ENCODE measurements at places on chromosomes 12 and 14. TPM values are rescaled to one million over a fixed set of nuclear protein-coding genes. Genes with fewer than 3 reads are reported as not detected.

- no peak for DNase-seq
Measured at GRCh38 chr12:92085040-92085735, 60.5 kb downstream of the BTG1 start.

MFAP5 gene
- 1.0 TPM for polyA plus RNA-seq

TTC9 gene
- 4.1 TPM for polyA plus RNA-seq

DNA sequence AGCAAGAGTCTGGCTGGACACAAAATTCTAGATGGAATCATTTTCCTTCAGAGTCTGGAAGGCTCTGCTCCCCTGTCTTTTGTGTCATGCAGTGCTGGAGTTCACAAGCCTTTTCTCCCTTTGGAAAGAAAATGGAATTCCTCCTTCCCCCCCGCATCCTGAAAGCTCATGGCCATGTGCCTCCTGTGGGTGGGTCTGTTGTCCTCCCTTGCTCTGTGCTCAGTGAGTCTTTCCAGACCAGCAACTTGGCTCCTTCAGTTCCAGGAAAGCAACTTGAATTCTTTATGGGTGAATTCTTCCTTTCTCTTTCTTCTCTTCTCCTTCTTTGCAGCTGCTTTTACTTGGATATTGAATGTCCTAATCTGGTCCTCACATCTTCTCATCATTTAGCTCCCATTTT, 70.2 kb downstream of the TUNAR start:
- no peak for DNase-seq

SLC5A8 gene
- 36.5 TPM for polyA plus RNA-seq

POLE gene
- 63.3 TPM for polyA plus RNA-seq

DNA sequence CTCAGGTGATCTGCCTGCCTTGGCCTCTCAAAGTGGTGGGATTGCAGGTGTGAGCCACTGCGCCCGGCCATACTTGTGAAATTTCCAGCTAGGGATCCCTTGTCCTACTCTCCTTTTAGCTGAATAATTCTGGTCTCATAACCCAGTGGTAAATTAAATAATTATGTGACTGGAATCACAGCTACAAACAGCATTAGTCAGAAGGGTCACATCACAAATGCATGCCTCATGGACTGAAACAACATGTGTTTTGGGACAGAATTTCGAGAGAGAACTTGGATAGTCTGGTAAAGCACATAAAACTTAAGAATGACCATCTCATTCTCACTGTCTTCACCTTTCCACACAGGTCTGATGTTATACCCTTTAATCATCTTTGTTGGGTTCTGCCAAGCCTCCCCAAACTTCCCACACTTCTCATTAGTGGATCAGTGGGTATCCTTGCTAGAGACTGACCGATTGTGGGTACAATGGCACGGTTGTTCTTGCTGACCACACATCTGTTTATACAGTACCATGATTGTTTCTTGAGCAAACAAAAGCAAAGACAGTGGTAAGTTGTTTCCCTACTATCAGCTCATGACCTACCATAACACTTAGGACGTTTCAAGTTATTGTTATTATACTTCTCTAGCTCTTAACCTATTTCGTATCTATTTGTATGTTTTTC, 5.1 kb downstream of the GPRC5D start:
- no peak for DNase-seq

DNA sequence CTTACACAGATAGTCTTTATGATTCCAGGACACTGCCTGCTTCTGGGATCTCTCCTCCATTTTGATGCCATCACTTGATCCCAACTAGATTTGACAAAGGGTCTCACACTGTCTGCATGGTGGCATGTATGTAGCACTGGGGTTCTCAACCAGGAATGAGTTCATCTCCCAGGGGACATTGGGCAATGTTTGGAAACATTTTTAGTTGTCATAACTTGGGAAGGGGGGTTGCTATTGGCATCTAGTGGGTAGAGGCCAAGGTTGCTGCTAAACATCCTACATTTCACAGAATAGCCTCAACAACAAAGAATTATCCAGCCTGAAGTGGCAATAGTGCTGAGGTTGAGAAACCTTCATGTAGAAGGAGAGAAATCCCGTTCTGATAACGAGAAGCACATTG, 376.2 kb downstream of the DPF3 start:
- no peak for DNase-seq

TBC1D30 gene
- polyA plus RNA-seq = 5.7 TPM

HSP90AA1 gene
- polyA plus RNA-seq = 781 TPM

DNA sequence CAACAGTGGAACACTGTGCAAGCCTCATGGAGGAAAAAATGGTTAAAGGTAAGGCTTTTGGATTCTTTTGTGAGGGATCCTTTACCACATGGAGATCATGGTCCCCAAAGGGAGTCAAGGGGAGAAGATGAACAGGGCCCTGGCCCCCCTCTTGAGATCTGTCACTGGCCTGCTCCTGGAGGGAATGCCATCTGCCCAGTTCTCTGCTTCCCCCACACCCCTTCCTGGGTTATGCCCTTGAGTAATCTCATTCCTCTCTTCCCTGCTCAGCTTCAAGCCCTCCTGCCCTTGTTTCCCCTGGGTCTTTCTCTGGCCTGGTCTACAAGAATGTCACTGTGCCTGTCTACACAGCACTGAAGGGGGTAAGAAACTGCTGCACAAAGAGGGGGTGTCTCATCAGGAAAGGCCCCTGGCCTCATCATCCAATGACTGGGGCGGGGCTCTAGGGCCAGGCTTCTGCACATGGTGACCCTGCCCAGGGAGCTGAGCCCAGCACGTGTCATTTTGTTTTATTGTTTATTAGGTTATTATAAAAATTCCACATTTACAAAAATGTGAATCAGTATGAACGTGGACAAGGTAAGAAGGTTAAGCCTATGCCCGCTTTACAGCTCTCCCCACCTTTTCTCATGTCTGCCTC, 30.3 kb downstream of the PIGH start:
- DNase-seq = no peak

PTPRB gene
- 19.5 TPM for polyA plus RNA-seq

DTD2 gene
- 18.8 TPM for polyA plus RNA-seq

EEA1 gene
- 13.7 TPM for polyA plus RNA-seq

KRT74 gene
- polyA plus RNA-seq = not detected

DNA sequence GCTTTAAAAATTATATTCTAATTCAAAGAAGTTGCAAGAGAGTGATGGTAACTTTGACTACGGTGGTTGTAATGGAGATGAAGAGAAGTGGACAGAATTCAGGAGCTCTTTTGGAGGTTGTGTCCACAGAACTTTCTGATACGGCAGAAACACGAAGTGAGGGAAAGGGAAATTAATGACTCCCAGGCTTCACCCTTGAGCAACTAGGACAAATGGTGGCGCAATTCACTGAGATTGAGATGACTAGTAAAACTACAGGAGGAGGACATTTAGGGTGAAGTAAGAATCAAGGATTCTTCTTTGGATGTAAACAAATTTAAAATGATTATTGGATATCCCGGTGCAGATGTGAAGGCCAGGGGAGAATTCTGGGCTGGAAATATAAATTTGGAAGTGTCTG, 212.6 kb downstream of the PTPRO start:
- no peak for DNase-seq

DNA sequence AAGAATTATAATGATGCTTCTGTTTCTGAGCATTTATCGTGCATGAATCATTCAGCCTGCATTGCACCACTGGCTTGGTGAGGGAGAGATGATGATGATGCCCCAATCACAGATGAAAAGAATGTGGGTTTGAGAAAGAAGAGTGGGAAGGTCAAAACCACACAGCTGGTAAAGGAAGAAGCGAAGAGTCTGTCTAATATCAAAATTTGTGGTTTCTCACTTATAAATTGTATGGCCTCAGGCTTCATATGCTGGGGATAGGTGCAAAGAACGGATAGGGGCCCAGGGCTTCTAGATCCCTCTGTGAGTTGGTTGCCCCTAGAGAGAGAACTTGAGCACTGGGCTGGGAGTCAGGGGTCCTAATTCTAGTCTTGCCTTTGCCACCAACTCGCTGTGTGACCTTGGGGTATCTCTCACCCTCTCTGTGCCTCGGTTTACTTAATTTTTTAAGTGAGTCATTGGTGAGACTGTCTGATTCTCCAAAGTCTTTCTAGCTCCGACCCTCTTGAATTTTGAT, 2.2 kb downstream of the OASL start:
- no peak for DNase-seq

GRCh38 chr12:106764220-106764619, 10.3 kb upstream of the RIC8B start:
- no peak for DNase-seq

ASCL1 gene
- polyA plus RNA-seq = not detected

GRCh38 chr14:22319526-22320361, 269.3 kb downstream of the DAD1 start:
- DNase-seq = peak; percentile 72

DNA sequence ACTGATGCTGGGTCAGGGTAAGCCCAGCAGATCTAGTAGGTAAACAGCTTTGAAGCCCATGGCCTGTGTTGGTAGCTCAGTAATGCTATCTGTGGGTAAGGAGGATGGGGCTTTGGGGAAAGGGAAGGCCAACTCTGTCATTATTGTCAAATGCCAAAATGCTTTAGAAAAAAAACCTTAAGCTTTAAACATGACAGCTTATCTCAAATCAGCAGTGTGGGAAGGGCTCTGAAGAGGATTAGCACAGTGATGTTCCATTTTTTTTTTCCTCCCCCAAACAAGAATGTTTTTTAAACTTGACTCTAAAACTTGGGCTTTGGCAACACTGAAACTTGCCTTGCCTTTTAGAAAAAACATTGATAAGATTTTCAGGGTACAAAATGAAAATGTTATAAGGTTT, 11.7 kb downstream of the DAAM1 start:
- no peak for DNase-seq

DNA sequence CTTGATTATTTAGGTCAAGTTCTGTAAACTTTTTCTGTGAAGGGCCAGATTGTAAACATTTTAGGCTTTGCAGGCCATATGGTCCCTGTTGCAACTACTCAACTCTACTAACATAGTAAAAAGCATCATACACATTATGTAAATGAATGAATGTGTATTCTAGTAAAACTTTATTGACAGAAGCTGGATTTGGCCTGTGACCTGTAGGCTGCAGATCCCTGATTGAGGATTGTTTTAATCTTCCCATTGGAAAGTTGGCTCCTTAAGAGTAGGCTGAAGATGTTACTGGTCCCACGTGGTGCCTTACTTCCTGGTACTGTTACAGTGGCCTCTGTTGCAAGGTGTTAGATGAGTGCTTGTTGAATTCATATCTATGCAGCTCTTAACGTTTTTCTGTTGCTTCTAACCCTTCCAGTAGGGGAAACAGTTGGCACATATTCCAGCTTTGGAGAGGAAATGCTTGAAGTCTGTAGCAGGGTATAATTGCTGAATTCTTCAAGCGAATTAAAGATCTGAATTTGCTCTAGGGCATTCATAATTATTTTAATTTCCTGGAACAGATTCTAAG, 133.6 kb upstream of the DNM1L start:
- DNase-seq = no peak

GRCh38 chr14:104092931-104093365, 7.4 kb downstream of the ASPG start:
- DNase-seq = no peak

DNA sequence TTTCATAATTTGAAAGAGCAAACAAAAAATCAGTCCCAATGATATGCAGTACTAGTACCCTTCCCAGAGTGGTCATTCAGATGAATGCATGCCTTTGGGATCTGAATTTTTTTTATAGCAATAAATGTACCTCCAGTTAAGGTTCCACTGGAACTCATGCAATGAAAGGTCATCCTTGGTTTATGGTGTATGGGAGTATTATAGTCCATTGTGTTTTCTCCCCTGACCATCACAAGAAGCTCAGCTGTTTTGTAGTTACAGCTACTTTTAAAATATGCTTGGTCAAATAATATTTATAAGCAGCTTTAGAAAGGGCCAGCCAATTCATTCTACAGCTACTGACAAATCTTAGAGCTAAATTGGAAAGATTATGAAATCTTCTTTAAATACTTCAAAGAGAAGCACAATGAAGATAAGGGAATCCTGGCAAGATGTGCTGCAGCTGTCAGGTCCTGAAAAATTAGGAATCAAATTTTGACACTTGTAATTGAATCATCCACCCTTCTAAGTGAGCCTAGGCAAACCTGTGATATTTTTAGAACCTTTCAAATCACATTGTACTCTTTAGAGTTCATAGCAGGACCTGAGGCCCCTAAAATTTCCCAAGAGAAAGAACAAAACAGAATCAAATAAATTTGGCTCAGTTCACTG, 46.5 kb downstream of the IFT81 start:
- no peak for DNase-seq

SETD3 gene
- 67.0 TPM for polyA plus RNA-seq

- DNase-seq = no peak
Measured at GRCh38 chr14:59093902-59094301, 94.6 kb upstream of the DAAM1 start.

SERPINA12 gene
- polyA plus RNA-seq = 0.65 TPM

C3AR1 gene
- polyA plus RNA-seq = 2.4 TPM

CLEC7A gene
- 1.9 TPM for polyA plus RNA-seq

- no peak for DNase-seq
Measured at GRCh38 chr12:51198568-51199365, 19.1 kb downstream of the POU6F1 start.

FBXO21 gene
- 71.8 TPM for polyA plus RNA-seq

TSHR gene
- 0.10 TPM for polyA plus RNA-seq

- no peak for DNase-seq
Measured at GRCh38 chr14:46344327-46344937, 307.1 kb downstream of the RPL10L start.

DNA sequence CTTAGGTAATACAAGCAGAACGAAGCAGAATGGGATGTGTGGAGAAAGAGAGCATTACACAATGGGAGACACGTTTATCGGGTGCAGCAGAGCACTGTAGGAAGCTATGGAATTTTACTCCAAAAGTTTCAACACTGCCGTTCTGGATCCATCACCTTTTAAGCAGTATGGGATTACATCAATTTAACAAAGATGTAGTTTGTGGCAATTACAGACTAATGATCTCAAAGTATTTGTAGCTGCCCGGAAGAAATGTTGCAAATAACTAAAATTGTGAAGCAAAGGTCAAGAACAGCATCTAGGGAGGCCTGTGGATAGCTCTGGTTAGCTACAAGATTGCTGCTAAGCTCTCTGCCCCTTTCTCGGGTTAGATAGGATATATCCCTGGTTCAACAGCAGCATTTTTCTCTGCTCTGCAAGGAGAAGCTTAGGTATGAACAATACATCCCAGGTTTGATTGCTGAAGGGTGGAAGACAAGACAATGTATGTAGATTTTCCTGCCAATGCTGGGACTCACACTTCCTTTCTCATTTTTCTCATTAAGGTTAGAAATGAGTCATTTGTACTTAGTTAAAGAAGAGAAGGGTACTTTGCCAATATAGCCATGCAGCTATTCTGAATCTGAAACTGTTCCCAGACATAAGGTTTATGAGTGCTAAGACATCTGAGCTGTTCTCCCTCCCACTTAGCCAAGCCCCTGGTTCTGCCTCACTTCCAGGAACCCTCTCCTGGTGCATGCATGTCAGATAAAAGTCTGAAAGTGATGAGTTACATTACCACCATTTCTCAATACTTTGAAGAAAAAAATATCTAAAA, 75.0 kb upstream of the HIF1A start:
- DNase-seq = no peak

GRCh38 chr14:80425686-80426085, 214.4 kb upstream of the DIO2 start:
- no peak for DNase-seq
